ENCODE measurements at places on chromosomes 12 and 14.

GRCh38 chr12:46303039-46303666 lies 34.3 kb upstream of the SLC38A1 start:
- peak; percentile 26 for DNase-seq

DNA sequence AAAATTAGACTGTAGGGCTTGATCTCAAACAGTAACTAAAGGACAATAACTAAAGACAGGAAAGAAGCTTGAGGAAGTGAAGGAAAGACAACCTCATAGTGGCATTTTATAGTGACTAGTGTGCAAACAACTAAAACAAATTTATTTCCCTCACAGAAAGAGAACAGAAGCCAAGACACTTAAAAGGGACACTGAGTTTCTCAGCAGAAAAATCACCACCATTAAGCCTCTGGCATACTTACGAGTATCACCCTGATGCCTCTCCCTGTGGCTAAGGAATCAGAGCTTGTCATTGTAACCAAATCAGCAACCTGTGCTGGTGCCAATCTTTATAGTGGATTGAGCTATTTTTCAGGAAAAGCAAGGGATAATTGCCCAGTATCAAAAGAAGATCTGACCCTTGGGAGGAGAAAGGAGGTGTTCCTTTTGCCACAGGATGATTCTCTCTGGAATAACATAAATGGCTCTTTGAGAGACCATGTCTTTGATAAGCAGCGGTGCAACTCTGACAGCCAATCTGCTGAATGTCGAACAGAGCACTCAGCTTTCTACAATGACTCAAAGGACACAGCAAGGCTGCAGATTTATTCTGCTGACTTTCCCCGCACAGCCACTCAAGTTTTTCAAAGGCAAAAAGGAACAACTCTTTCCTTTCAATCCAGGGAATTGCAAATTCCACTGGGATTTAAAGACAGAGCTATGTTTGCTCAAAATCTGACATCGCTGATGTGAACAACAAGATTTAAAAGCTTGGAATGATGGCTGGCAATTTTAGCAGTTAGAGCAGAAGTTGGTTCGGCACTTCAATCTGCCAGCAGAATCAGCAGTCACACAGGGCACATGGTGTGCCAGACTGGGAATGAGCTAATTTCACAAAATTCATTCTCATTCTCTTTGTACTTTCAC lies 34.6 kb downstream of the ATF7 start:
- no peak for DNase-seq

GRCh38 chr14:91364524-91365270 lies 52.9 kb downstream of the CCDC88C start:
- DNase-seq, result no peak

GRCh38 chr12:61566183-61566582 lies 694.0 kb upstream of the USP15 start:
- DNase-seq, result no peak

GRCh38 chr14:75343911-75344310 lies 65.3 kb downstream of the FOS start:
- no peak for DNase-seq

DNA sequence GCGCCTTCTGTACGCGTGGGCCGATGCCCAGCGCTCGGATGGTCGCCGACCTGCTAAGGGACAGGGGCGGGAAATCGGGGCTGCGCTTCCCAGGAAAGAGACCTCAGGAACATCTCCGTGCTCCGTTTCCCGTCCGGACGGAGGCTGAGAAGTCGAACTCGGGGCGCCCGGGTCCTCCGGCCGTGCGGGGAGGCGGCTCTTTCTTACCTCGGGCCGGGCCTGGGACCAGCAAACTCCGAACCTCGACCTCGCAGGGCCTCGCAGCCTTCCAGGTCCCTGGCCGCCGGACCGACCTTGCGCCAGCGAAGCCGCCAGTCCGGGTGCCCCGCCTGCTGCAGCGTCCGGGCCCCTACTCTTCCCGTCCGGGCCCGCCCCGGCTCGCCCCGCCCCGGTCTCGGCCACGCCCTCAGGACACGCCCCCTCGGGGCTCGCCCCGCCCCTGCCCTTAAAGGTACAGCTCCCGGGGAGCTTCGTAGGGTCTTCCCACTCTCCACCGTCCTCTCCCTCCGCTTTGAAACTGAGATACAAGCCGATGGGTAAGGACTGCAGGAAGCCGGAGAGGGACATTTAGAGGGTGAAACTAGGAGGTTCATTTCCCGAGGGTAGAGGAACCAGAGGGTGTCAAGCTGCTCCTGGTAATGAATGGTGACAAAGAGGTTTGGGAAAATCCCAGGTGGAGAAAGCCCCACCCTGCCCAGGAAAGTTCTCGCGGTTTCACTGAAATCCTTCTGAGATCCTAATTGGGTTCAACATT lies at the start of gene SLC8B1:
SLC8B1 (minus strand) TSS at position 324 of the 754 bp plus-strand sequence. CDS start 2,231 bp downstream, outside the sequence.
- DNase-seq, result peak; percentile 87

DNA sequence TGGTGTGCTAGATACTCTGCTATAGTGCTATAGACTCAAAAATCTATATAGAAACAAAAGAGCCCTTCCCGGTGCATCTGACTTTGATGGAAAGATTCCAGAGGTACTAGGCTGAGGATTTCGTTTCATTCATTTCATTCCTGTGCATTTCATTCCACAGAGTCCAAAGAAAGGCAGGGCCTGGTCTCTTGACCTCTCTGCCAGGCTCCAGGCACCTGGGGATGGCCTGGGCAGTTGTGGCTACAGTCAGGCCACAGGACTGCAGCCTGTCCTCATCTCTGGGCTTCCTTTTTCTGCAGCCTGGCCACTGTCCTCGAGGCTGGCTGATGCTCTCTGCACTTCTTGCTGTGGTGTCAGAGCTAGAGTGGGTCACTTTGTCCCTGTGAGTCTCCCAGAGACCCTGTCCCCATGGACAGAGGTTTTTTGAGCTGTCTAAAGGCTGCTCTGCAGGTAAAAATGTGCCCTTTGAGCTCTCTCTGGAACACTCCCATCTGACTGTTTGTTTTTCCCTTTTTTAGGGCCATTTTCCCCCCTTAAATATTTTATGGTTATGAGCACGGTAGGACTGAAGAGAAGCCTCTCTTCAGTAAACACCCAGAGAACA lies 3.2 kb upstream of the VDR start:
- DNase-seq, result no peak

DNA sequence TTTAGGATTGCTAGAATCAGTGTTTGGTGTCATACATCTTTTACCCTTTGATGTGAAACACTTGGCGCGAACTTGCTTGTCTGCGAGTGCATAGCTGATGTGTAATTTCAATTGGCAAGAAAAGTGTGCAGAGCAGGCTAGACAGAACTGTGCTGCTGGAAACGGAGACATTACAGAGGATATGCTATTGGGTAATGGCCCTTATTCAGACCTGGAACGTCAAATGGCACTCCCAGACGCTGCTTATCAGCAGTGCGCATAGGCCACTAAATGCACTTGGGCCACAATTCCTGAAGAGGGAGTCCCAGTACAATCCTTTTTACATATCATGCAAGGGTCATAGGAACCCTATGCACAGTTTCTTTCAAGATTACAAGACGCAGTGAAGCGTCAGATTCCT lies 15.7 kb upstream of the SLC10A1 start:
- no peak for DNase-seq

DNA sequence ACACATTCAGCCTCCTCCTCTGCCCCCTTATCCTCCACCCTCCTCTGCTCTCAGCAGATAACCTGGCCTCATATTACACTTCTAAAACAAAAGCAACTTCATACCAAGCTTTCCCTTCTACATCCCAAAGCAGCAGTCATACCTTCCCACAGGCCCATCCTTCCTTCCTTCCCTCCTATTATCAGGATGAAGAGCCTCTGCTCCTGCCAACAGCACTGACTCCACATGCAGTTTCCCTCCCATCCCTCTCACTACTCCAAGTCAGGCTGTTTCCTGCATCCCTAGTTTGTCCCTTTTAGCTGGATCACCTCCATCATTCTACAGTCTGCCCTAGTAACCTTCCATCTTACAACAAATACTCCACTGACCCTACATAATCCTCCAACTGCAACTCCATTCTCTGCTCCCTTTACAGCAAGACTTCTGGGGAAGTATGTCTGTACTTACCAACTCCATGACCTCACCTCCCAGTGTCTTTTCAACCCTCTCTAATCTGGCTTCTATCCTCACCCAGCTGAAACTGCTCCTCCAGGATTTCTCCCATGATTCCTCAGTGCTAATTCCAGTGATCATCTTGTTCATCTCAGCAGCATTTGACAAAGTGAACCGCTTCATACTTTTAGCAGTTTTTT lies 4.9 kb upstream of the YEATS4 start:
- DNase-seq, result no peak

- DNase-seq, result no peak
These were observed 101.1 kb downstream of the DACT1 start for GRCh38 chr14:58738876-58739275.

DNA sequence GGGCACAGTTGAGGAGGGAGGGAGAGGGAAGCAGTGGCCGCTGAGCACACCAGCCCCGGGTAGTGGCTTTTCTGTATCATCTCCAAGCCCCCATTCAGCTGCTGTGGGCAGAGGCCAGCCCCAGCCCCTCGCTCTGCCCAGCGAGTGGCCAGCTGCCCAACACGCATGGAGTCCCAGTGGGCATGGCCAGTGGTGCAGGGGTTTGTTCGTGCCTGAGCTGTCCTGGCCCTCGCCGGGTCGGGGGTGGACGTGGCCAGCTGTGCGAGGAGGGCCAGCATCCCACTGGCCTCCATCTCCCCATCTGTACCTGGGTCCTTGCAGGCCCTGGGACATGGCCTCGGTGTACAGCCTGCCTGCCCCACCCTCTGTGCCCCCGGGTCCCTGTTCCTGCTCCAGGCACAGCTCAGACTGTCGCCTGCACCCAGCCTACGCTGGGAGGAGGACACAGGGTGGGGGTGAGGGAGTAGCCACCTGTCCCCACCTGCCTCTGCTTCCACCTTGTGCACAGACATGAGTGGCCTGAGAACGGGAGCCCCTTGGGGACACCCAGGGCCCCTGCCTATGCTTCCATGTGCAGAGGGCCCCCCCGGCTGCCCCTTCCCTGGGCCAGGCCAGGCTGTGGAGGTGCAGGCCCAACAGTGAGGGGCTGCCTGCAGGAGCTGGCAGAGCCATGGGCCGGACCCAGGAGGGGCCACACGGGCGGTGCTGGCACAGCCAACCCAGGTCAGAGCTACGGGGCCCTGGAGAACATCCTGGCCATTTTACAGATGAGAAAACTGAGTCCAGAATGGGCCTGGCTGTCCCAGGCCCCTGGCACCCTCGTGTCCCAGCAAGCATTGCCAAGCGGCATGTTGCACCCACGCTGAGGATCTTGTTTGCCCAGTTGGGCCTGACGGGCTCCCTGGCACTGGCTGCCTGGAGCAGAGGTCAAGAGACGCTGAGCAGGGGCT lies 4.3 kb downstream of the INF2 start:
- no peak for DNase-seq

DNA sequence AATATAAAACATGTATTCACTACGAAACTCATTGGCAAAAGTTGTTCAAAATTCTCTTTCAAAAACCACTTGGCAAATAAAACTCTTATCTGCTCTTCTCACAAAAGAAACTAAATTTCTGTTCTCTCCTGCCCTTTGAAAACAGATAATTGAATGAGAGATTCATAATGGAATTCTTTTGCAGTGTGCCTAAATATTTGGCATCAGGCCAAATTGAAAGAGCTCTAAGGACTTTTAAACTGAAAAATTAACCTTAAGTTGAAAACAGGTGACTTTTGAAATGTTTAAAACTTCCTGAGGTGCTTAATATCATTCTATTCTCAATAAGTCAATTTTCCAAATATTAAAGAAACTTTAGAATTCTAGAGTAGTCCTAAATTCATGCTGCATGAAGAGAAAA lies 136.4 kb downstream of the FSCB start:
- no peak for DNase-seq

DNA sequence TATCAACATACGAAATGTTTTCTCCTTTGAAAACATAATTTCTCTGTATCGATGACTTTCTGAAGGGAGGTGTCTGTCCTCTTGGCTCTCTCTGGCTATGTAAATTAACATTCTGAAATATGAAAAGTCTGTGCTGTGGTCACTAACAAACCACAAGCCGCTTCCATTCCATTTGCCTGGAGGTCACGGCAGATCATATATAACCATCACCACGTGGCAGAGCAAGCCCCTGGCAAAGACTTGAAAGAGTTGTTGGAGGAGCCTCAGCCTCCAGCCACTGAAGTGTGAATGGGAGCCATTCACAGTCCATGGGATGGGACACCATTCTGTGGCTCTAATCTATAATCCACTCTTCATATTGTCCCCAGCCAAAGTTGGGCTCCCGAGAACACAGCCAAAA lies 39.6 kb downstream of the CDKL1 start:
- no peak for DNase-seq

GRCh38 chr12:54463484-54463883 lies 9.9 kb downstream of the GTSF1 start:
- no peak for DNase-seq

DNA sequence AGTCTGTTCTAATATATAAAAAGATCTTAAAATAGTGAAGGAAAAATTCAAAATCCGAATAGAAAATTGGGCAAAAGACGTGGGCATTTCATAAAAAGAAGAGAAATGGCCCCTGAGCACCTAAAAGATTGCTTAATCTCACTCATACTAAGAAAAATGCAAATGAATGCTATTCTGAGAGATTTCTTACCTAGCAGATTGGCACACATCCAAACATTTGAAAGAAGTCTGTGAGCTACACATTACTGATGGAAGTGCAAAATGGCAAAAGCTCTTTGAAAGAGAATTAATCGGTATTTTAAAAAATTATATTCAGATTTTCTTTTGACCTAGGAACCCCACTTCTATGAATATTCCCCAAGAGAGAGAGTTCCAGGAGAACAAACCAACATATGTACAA lies 280.4 kb upstream of the GARIN6 start:
- no peak for DNase-seq

- no peak for DNase-seq
These were observed 7.6 kb downstream of the PTPRO start for GRCh38 chr12:15329891-15330290.

GRCh38 chr14:50035214-50035613 lies 81.2 kb downstream of the VCPKMT start:
- no peak for DNase-seq

GRCh38 chr12:79933532-79934264 lies 1.2 kb downstream of the PPP1R12A start:
- no peak for DNase-seq

DNA sequence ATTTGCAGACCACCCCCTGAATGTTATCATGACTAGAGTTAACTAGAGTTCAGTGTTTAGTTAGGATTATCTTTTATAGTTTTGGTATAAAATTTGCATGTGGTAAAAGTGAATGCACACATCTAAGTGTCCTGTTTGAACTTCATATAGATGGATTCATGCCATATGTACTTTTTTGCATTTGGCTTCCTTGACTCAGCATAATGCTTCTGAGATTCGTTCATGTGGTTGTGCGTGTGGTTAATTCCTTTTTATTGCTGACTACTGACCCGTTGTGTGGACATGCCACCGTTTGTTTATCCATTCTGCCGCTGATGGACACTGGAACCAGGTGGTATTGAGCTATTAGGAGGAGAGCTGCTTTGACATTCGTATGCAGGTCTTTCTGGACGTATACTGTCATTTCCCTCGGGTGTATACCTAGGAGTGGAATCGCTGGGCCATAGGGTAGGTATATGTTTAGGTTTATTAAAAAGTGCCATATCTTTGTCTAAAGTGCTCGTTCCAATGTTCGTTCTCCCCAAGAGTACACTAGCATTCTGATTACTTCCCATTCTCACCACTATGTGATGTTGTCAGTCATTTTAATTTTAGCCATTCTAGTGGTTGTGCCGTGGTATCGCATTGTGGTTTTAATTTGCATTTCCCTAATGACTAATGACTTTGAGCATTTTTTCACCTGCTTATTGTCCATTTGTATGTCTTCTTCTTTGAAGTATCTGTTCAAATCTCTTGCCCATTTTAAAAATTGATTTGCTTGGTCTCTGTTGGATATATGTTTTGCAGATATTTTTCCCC lies 37.7 kb downstream of the RIN3 start:
- no peak for DNase-seq
